AG08395 (cell line): ENCODE measurements at places on chromosomes 7 and 10.
A peak's percentile ranks its signal among the peaks of the same experiment; 100 is the strongest.

- no peak for DNase-seq
These were observed 29.9 kb downstream of the ADRB1 start for GRCh38 chr10:114073395-114074186.

GRCh38 chr10:103350175-103350516 is 794 bp downstream of the PCGF6 start:
- no peak for DNase-seq

- peak; percentile 78 for DNase-seq
These were observed 68.1 kb downstream of the CPEB3 start for GRCh38 chr10:92222603-92223262.

DNA sequence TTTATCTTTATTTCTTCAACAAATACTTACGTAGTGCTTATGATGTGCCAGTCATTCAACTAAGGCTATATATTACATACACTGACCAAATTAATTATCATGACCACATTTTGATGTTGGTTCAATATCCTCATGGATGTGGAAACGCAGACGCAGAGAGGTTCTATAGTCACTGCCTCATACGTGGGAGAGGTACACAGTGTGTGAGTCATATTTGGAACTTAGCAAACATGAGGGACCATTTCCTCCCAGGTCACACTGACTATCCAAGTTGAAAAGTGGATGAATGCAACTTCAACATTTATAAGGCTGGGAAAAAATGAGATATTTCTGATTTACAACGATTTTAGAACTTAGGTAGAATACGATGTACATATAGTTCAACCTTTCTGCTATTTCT is 113.6 kb downstream of the PRLHR start:
- no peak for DNase-seq

DNA sequence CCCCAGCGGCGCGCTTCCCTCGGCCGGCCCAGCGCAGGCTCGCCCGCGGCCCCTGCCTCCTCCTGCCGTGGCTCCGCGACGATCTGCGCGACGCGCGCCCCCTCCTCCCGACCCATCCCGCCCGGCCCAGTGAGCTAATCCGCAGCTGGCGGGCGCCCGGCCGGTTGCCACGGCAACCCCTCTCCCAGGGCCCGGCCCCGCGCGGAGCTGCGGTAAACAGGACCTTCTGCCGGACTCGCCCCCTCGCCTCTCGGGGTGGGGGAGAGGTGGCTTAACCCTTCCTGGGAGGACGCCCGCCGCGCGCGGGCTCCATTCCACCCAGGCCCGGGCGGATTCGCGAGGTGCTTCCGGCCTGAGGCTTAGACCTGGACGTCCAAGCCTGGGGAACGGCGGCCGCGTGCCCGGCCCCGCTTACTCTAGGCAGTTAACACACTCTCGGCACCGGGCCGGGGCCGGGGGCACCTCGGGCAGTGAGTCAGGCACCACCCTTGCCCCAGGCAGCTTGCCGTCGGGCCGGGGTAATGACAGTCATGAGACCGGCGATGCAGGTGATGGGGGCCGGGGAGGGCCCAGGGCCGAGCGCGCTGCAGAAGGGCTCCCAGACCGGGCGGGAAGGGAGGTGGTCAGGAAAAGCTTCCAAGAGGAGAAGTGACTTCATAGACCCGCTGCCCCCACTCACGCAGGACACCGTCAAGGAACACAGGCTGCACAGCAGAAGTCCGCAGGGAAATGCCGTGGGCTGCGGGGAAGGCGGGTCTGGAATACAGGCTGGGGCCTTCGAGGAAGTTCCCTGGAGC is at the start of gene DENND2A:
TSS of gene DENND2A (minus strand) at position 87 of the 797 bp plus-strand sequence. CDS start 38,416 bp downstream, outside the sequence.
- DNase-seq: peak; percentile 54

GRCh38 chr7:47812429-47813136 is 135.7 kb downstream of the PKD1L1 start:
- DNase-seq: no peak

DNA sequence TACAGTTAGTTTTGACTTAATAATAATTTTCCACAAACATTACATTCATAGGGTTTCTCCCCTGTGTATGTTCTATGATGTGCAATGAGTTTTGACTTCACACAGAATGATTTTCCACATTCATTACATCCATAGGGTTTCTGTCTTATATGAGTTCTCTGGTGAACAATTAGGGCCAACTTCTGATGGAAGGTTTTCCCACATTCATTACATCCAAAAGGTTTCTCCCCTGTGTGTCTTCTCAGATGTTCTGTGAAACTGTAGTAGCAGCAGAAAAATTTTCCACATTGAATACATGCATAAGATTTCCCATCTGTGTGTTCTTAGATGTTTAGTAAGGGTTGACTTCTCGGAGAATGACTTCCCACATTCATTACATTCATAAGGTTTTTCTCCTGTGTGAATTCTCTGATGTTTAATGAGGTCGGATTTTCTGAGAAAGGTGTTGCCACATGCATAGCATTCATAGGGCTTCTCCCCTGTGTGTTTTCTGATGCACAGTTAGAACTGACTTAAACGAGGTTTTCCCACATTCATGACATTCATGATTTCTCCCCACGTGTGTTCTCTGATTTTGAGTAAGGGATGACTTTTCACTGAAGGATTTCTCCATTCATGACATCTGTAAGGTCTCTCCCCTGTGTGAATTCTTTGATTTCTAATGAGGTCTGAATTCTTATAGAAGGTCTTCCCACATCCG is 118.5 kb downstream of the ZNF33B start:
- no peak for DNase-seq

DNA sequence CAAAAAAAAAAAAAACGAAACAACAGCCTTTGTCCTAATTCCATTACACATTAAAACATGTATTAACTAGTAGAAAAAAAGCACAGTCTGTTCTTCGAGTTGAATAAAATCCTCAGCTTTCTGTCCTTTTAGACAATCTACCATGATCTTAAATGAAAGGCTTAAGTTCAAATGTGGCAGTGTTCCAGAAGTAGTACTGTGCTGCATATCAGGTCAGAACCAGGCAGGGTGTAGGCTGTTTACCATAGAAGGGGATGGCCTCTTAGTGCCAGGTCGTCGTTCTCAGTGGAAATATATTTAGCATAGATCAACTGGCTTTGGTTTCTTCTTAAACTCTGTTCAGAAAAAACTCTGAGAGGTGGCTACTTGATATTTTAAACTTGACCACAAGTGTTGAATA is 612.0 kb downstream of the CNTNAP2 start:
- DNase-seq: no peak

DNA sequence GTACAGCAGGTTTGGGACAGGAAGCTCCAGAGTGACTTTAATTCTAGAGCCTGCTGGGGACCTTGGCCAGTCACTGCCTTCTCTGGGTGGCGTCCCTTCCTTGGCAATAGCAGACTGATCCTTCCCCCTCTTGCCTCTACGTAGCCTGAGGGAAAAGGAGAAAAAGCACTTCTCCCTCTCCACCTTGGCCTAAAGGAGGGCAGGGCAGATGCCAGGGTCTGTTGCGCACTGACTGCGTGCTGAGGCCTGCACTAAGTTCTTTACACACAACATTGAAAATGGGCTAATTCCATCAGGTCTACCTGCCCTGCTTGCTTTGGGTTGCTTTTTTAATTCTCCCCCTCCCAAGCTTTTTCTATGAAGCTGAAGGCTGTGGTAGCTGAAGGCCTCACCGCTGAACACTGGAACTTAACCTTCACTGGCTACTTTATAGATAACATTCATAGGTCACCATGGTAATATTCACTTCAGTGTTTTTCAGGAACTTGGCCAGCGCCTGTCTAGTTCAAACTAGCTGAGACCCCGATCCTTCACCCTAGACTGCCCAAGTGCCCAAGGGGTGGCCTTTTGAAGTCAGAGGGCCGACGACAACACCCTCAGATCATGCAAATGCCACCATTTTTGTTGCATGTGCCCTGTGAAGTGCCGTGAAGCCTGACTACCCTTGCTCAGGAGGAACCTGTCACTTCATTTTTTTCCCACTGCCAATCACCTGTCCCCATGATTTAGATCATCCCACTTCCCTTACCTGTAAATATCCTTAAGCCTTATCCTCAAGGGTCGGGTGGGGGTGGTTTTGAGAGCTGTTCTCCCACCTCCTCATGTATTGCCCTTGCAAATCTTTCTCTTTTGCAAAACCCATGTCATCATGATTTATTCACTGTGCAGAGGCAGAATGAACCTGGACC is 28.7 kb downstream of the PRF1 start:
- DNase-seq: no peak

DNA sequence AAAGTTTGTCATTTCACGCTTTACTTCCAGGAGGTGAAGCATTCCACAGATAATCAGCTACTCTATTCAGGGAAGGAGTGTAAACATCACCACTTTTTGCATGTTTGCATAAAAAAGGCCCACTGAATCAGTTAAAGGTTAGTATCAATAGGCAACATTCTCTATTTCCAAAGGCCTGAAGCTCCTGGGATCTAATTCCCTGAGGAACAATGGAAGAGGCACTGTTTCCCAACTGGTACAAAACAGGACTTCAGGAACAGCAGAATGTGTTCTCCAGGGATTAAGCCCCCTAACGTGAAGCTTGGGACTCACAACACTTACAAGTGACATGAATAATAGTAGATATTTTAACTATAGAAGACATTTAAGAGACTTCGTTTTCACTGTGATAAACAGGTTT is 6.1 kb downstream of the LRRN3 start:
- no peak for DNase-seq

DNA sequence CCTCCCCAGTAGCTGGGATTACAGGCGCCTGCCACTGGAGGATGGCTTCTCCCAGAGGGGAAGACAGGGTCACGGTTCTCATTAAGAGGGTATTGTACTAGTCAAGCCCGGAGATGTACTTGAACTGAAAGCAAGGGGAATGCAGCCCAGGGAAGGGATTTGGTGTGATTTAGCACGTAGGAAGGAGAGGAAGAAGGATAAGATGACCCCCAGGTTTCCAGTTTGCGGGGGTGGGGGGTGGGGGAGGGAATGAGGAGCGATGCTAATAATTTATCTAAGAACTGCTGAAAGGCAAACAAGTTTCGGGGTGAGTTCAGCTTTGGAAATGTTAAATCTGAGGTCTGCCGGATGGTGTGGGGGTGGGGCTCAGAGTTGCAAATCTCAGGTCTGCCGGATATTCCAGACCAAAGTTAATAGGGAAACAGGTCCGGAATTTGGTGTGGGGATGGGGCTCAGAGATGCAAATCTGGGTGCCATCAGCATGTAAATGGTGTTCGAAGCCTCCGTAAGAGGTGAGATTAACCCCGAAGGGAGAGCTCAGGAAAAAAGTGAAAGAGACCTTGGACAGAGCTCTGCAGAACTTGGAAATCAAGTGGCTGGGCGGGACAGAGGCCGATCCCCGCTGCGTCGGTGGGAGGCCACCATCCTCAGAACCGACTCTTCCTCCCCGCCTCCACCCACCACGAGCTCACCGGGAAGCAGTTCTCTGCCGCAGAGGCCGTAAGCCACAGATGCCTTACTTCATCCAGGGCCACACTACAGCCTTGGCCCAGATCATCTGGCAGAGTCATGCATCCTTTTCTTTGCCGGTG is 1.6 kb upstream of the SEPHS1 start:
- DNase-seq: peak; percentile 73

DNA sequence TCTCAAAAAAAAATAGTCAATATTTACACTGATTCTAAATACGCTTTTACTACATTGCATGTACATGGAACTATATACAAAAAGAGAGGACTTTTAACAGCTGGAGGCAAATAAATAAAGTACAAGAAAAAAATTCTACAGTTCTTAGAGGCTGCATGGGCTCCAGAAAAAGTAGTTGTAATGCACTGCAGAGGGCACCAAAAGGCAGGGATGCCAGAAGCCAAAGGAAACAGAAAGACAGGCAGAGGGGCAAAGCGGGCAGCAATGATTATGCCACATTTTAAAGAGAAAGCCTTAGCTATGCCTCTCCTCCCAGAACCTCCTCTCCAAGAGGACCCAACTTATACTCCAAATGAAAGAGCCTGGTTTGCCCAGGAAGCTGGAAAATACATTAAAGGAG is 11.6 kb upstream of the ADCK2 start:
- no peak for DNase-seq

- DNase-seq: no peak
These were observed 72.3 kb upstream of the YAE1 start for GRCh38 chr7:39493934-39494333.

DNA sequence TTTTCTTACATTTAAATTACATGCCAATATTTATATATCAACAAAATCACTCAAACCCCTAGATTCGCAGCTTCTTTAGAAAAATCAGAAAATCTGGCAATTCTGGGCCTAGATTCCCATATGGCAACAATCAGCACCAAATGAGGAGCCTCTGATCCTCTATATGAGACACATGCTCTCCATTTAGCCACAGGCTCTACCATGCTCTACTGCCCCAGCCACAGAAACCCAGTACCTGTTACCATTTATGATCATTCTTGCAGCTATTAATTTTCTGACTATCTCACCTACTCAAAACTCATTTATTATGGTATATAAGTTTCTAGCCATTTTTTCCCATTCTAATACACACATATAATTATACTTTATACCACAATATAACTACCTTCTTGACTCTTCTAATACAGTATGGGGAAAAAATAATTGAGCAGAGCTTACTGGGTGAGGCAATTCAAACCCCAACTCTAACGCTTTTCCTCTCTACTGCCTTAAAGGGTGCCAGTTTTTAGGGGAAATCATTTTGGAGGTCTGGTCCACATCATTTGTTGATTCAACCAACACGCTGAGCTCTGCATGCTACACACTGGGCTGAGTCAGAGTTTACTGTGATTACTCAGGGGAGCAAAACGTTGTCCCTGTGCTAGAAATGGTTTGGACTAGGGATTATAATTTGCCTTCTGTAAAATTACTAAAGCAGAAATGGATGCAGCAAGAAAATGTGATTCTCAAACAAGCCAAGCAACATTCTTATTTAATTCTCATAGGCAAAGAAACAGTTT is 11.6 kb downstream of the PDLIM1 start:
- DNase-seq: peak; percentile 72

DNA sequence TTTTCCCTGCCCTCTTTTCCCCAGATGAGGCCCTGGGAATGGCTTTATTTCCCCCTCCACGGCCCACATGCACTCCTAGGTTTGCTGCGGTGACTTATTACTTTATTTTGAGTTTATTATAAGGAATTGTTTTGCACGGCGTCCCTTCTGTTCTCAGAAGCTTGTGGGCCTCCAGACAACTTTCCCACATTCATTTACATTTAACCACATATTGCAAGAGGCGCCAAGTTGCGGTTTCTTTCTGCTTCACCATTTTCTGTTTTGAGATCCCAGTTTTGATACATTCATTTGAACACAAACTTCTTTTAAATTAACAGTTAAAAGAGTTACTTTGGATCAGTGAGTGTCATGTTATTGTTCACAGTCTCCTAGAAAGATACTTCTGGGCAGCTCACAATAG is 532.5 kb upstream of the MGMT start:
- DNase-seq: no peak
